SK-N-SH (cell line): ENCODE measurements at places on chromosomes 7 and 10. TPM values are rescaled to one million over a fixed set of nuclear protein-coding genes. Genes with fewer than 3 reads are reported as not detected.

Gene CLCN1
- polyA plus RNA-seq: 0.10 and 0.12 TPM in 2 replicates

Gene ITPRID1
- not detected in 2 replicates for polyA plus RNA-seq

Gene MMP21
- polyA plus RNA-seq: 0.02 TPM in 1 of 2 replicates, not detected in the other

GRCh38 chr7:3075441-3075840 is 31.8 kb upstream of the CARD11 start:
- H3K4me3 ChIP-seq: no peak overlapping the region
- H3K27me3 ChIP-seq: no peaks in the 10 kb centered on the region
- H3K36me3 ChIP-seq: no peaks in the 10 kb centered on the region
- DNase-seq: no peak
